ENCODE measurements at places on chromosomes 12 and 14.

DNA sequence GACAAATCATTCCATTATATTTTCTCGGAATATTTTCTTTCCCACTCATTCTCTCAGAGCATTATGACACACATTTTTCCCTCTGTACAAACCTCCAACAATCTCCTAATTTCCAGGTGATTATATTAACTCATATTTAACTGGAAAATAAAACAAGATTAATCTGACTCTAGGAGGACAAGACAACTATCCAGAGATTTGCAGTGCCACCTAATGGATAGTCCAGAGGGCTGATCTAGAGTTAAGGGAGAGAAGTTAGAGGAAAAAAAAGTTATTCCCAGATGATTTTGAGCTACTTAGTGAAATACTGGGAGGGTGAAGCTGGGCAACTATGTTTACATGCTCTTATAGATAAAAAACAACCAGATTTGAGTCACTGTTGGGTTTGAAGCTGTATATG is 161.7 kb downstream of the ALX1 start:
- ATAC-seq: no peak

GRCh38 chr12:80901661-80902060 is 36.1 kb downstream of the LIN7A start:
- no peak for ATAC-seq

DNA sequence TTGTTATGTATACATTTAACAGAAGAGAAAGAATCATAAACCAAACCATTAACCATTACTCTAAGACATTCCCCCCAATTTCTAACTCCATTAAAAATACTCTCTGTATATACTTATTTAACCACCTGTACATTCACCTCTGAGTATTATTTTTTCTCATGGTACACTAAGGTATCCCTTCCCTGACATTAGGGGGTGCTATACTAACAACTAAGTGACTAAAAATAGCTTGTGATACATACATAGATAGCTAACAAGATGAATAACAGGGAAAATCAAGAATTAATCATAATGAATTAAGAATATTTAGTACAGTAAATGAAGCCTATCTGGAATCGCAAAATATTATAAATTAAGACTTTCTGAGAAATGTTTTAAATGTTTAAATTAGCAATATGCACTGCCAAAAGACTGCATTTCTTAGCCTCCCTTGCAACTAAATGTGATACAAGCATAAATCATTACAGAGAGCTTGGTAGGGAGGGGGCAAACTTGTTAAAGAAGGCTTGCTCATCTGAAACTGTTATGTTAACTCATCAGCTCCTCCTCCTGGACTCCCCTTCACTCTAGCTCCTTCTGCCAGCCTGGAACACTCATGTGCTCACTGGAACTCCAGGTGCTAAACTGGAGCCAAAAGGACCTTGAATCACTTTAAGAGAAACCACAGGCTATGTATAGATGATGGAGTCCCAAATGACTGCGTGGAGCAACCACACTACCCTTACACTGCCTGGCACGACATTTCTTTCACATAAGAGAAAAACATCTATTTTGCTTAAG is 14.9 kb downstream of the C2CD5 start:
- no peak for ATAC-seq

- ATAC-seq: no peak
Measured at GRCh38 chr12:120751389-120751788, 25.8 kb downstream of the ACADS start.

GRCh38 chr12:57270966-57271470 is 20.0 kb upstream of the STAC3 start:
- ATAC-seq: no peak

DNA sequence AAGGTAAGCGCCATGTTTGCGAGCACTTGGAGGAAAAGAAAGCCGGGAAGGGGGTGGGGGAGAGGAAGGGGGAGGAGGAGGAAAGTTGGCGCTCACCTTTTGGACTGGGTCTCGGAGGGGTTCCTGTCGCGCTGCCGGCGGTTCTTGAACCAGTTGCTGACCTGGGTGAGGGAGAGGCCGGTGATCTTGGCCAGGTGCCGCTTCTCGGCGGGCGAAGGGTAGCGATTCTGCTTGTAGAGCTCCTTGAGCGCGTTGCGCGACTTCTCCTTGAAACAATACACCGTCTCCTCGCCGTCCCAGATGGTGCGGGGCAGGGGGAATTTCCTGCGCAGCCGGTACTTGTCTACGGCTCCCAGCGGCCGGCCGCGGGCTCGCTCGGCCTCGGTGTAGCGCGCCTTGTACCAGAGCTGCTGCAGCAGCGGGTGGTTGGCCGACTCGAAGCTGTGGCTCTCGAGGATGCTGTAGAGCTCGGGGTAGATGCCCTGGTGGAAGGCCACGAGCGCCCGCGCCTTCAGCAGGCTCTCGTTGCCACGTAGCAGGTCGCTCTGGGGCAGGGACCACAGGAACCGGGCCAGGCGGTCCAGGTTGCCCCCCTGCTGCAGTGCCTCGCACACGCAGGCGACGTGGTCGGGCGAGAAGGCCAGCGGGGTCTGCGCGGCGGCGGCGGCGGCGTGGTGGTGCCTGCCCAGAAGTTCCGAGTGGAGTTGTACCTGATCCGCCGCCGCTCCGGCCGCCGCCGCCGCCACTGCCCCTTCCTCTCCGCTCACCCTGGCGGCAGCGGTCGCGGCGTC is 840 bp downstream of the SIX4 start:
- peak; percentile 32 for ATAC-seq

DNA sequence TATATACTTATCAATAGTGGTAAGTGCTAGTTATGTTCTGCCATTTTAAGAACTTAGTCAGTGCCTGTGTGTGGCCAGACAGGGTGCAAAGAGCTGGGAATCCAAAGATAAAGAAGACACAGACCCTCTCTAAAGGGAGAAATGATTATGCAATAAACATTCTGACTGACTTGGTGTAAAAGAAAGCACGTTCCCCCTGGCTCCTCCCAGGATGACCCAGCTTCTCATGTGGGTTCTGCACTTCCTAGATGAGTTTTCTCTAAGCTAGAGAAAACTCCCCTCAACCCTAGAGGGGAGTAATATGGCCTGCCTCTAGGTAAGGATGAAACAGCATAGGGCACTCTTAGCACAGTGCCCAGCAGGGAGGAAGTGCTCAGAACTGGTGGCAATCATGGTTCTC is 231.2 kb downstream of the VRK1 start:
- no peak for ATAC-seq

DNA sequence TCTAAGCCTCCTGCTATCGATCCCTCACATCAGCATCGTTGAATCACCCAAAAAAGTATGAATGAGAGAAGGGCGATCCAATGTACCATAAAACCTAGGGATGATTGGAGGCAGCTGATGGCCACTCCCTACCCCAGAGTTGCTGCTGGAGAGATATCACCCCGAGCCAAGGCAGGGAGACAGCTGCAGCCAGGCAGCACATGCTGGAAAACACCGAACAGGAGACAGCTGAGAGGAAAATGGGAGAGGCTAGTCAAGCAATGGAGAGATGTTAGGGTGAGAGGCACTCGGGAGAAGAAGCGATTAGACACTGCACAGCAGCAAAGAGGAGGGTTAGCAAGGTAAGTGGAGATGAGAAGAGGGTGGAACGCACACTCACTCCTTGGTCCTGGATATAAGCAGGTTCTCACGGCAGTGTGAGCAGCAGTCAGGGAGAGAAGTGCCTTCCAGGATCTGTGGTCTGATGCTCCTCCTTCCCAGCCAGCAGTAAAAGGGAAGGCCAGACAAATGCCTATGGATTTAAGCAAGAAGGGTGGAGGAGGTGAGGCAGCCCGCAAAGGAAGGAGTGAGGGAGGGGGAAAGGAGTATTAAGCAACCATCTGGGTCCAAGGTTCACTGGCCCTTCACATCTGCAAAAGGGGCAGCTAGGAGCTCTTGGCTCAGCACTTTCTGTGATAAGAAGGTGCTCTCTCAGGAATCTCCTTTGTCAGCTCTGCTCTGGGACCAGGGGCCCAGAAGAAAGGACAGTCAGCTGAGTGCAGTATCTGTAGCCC is at the start of gene SLC7A7:
Gene SLC7A7, minus strand, starts transcription at position 495 of the 773 bp plus-strand sequence. CDS start 2,037 bp downstream, outside the sequence.
- ATAC-seq: peak; percentile 26

GRCh38 chr12:129886541-129886940 is 17.3 kb downstream of the TMEM132D start:
- no peak for ATAC-seq

- ATAC-seq: no peak
Measured at GRCh38 chr14:89351516-89352404, 65.3 kb downstream of the FOXN3 start.

DNA sequence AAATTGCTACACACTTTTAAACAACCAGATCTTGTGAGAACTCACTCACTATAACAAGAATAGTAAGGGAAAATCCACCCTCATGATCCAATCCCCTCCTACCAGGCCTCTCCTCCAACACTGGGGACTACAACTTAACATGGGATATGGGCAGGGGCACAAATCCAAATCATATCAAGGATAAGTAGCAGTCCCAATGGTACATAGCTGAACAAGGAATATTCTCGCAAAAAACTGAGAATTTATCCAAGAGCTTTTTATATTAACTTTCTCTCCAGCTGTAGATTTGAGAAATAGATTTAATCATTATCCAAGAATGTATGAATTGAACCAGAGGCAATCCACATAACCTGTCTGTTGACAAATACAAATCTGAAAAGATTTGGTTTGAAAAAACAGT is 185.2 kb downstream of the TMTC3 start:
- ATAC-seq: no peak

GRCh38 chr14:101908795-101909194 is 55.6 kb upstream of the DYNC1H1 start:
- no peak for ATAC-seq

DNA sequence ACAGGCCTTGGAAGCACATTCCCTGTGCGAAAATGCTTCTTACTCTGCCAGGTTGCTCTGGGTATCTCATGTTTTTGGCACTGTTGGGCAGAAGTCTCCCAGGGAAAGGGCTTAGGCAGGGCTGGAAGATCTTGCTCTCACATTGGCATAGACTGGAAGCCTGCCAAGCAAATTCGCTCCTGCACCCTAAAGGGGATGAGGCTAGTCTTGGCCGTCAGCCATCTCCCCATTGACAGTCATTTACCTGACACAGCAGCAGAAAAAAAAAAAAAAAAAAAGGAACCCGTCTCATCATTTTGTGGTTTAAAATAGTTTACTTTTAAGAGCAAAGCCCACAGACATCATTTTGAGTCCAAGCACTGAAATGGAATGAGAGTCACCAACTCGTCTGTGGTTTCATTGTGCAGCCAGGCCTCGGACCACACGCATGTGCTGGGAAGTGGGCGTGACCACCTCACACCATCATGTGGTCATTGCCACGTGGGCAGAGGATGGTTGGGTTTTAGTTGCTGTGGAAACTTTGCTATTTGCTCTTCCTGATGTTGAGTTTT is 84.8 kb downstream of the NRXN3 start:
- ATAC-seq: no peak

- no peak for ATAC-seq
Measured at GRCh38 chr12:108989376-108989775, 31.5 kb downstream of the SVOP start.

GRCh38 chr12:114860969-114861368 is 177.0 kb upstream of the TBX3 start:
- no peak for ATAC-seq

- no peak for ATAC-seq
Measured at GRCh38 chr14:69547701-69548348, 26.8 kb downstream of the CCDC177 start.

- peak; percentile 39 for ATAC-seq
Measured at GRCh38 chr12:125533434-125534029, 468.3 kb downstream of the AACS start.

GRCh38 chr12:13702381-13702780 is 279.0 kb downstream of the GRIN2B start:
- no peak for ATAC-seq

DNA sequence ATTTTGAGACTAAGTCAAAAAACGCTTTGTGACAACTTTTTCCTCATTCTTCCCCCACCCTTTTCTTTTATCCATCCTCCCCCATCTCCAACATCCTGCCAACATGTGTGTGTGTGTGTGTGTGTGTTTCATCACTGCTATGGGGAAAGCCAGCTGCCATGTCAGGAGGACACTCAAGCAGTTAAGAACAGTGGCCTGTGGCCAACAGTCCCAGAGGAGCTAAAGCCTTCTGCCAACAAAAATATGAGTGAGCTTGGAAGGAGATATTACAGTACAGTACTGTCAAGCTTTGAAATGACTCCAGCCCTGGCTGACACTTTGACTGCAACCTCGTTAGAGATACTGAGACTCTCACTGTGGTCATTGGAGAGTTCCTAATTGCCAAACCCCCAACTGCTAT is 5.0 kb upstream of the CSRP2 start:
- ATAC-seq: no peak

- ATAC-seq: no peak
Measured at GRCh38 chr12:47274760-47275159, 195.0 kb upstream of the AMIGO2 start.

DNA sequence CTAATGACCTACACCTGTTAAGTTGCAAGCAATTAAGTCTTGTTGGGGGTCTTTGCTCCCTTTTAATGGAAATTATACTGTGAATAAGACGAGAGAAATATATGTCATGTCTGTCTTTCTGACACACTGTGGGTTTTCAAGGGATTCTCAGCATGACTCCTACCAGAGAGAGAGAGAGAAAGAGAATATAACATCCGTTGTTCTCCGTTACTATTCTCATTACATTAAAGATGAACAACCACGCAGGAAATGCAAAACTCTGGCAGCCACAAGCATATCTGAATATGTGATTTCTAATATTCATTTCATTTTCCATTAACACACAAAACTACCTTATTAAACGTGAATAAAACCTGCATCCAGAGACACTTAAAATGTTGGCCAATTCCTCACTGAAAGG is 67.3 kb upstream of the EGLN3 start:
- no peak for ATAC-seq

GRCh38 chr12:26466726-26467125 is 271.4 kb downstream of the SSPN start:
- ATAC-seq: no peak

DNA sequence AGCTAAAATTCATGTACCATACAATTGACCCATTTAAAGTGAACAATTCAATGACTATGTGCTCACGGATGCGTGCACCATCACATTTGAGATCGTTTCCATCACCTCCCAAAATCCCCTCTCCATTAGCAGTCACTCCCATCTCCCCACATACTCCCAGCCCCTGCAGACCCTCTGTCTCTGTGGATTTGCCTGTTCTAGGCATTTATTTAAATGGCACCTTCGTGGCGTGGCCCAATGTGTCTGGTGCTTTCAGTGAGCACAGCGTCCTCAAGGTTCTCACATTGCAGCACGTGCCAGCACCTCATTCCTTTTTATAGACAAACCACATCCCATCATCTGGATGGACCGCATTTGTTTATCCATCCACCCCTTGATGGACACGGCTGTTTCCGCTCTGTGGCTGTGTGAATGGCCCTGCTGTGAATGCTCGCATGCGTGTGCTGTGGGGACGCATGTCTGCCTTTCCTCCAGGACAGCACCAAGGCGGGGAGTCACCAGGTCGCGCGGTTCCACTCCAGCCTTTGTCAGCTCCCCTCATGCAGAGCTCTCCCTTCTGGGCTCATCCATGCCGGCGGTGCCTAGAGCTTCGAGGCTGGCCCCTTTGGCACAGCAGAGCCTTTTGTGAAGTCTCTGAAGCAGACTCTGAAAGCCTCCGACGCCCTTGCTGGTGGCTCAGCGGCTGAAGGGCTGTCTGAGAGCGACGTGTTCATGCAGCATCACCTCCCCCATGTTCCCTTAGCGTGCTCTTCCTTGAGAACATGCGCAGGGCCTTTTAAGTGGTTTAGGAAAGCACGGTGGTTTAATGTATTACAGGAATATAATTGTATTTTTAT is 184.4 kb downstream of the KIF26A start:
- no peak for ATAC-seq
